ENCODE measurements at places on chromosomes 6 and 20.

DNA sequence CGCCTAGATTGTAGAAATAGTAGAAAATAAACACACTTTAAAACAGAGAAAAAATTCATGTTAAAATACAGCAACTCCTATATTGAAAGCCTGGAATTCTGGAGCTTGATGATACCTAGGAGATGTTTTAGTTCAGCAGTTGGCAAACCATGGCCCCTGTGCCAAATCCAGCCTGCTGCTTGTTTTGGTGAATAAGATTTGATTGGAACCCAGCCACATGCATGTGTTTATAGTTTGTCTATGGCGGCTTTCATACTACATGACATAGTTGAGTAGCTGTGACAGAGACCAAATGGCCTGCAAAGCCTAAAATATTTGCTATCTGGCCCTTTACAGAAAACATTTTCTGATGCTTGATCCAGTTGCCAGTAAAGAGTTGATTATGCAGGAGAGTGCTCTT lies 57.2 kb downstream of the PAX1 start:
- DNase-seq = no peak

DNA sequence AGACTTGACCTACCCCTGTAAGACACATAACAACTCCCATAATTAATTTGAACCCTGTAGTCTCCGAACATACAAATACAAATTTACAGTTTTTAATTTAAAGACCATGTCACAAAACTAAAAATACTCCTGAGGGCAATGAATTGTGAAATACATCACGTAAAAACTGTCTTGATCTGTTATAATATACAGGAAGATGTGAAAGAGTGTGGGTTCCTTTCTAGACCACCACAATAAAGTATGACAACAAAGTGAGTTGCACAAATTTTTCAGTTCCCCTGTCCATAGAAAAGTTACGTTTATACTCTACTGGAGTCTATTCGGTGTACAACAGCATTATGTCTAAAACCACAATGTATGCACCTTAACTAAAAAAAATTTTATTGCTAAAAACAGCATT lies 11.0 kb upstream of the BLOC1S5 start:
- no peak for DNase-seq

DNA sequence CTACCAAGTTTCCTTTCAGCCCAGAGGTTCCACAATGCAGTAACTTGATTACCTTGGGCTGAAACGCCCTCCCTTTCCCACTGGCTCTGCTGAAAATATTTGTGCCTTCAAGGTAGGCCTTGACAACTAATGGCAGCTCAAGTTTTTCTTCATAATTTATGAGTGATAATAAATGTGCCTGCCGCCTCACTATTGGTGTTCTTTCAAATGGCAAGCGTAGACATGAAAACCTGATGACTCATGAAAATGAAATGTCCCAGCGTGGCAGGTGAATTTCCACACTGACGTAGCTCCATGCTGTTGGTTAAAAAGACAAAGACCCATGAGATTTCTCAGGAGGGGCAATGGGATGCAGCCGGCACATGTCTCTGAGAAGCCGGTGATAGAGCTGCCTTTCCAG lies 107.2 kb upstream of the GGTLC1 start:
- DNase-seq = no peak

DNA sequence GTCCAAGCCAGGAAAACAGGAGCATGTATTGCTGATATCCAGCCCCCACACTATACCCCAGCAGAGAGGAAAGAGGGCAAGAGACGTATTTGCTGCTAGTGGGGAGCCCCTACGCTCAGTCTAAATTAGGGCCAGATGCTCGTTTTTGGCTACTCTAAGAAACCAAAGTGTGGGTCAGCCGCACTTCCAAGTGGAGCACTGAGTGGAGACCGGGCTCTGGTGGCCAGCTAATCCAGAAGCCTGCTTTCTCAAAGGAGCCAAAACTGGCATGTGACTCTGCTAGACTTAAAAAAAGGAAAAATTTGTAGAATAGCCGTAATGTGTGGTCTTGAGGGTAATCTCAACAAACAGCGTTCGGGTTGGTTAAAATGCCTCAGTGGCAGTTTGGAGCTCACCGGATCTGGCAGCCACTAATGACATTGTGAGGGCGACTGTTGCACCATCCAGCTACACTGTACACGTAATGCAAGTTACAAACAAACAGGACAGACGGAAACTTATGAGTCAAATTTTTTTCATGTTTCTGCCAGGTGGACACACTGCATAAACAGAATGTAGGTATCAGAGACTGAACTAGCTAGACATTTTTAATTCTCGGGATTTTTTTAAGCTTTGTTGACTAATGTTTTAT lies 230.9 kb downstream of the FOXC1 start:
- DNase-seq = no peak

DNA sequence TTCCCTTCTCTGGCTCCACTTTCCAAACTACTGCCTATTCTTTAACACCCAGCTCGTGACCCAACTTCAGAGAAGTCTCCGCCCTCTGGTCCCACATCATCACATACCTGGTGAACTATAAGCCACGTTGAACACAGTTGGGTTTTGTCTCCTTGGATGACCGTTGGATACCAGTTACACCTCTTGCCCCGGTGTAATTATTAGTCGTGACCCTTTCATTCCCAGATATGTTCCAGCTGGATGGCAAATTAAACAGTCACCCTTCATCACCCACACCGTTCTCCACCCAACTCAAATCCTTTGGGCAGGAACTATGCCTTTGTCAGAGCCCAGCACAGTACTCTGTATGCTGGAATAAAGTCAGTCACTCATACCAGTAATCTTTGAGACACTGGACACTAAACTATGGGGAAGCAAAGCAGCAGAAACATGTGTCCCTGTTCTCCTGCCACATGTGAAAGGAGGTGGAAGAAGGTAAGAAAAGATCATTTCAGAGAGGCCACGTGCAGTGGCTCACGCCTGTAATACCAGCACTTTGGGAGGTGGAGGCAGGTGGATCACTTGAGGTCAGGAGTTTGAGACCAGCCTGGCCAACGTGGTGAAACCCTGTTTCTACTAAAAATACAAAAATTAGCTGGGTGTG lies 22.5 kb downstream of the PLAGL2 start:
- DNase-seq = no peak

- DNase-seq = no peak
Measured at GRCh38 chr20:57080796-57081195, 185.6 kb downstream of the BMP7 start.

- no peak for DNase-seq
Measured at GRCh38 chr20:50992733-50993457, 30.0 kb downstream of the KCNG1 start.

DNA sequence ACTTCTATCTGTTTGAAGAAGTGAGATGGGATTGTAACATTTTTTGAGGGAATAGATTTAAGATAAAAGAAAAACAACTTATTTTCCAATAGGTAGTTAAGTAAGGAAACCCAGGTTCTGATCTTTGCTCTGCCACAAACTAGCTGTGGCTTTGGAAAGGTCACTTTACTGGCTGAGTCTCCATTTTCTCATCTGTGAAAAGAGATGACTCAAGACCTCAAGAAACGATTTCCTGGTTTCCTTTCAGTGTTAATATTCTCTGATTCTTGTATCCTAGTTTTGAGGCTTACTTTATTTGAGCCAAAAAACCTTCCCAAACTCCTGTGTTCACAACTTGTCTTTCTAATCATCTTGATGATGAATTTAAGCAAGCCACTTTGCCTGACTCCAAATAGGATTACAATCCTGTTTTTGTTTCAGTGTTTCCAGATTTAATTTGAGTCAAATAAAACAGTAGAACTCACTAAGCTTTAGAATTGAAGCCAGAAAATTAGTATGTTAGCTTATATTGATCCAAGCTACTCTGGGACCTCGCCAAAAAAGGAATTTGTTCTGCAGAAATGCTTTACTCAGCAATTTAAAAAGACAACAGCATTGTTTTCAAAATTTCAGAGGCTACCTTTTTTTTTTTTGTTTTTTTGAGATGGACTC lies 51.1 kb downstream of the ENPP1 start:
- DNase-seq = no peak

DNA sequence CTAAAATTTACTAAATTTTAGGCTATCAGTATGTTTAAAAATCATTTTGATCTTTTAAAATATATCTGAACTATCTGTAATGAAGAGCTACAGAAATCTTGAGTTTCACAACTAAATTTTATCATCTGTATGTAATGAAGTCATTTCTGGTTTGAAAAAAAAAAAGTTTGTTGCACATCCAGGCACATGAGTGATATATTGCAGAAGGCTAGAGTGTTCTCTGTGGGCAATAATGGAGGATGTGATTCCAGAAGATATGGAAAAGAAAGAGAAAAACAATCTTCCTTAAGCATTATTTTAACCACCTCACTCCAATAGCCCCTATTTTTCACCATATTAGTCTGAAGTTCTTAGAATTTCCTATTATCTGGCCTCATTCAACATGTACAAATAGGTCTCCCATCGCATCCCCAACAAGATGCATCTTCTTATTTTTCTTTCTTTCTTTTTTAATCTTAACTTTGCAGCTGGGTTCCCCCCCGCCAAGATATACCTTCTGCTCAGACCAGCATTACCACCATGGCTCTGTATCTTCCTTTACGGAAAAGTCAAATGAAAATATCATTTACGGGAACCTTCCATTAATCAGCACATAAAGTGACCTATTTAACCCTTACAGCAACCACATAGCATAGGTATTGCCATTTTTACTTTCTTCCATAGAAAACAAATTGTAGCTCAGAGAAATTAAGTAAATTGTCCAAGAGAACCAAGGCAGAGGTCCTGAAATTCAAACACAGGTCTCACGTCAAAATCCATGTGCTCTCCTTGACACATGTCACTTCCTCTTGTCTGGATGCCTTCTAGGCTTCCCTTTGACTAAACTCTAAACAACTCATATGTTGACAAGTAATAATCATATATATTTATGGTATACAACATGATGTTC lies 116.9 kb downstream of the KIF13A start:
- DNase-seq = no peak

DNA sequence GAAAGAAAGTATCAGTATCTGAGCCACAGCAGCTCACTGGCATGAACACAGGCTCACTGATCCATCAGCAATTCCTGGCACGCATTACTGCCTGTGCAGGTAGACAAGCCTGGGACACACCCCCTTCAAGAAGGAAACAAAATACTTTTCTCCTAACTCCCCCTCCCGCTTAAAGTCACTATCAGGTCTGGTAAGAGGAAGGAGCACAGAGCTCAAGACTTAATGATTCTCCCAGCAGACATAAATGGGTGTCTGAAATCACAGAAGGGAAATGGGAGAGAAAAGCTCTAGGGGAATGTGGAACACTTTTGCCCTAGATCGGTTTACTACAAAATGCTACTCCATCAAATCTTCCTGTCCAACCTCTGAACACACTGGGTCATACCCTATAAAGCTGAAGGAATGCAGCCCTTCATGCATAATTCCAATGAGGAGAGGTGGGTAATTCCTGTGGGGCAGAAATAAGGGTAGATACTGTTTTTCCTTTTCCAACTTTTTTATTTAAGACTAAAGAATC lies at the start of gene ADGRF1:
TSS of gene ADGRF1 (minus strand) at position 58 of the 517 bp plus-strand sequence. CDS start 13,271 bp downstream, outside the sequence.
- DNase-seq = no peak

- DNase-seq = no peak
Measured at GRCh38 chr6:125814481-125814880, 23.7 kb downstream of the NCOA7 start.

GRCh38 chr6:26576407-26576843 lies 20.3 kb upstream of the ABT1 start:
- no peak for DNase-seq

GRCh38 chr6:51570168-51570921 lies 517.1 kb downstream of the PKHD1 start:
- no peak for DNase-seq

GRCh38 chr6:53347250-53347920 lies 1.4 kb downstream of the ELOVL5 start:
- DNase-seq = no peak

DNA sequence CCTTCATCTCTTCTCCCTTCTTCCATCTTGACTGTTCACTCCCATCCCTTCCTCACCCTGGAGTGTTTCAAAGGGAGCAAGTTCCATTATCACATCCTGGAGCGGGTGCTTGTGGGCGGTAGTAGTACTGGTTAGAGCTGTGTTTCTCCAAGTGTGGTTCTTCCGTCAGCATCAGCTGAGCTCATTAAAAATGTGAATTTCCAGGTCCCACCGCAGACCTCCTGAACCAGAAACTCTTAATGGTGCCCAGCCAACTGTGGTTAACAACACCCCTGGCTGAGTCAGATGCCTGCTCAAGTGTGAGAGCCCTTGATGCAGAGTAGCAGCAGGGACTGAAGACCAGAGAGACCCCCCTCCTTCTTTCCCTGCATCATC lies 24.4 kb downstream of the ANGPT4 start:
- peak; percentile 13 for DNase-seq

GRCh38 chr6:149031859-149032598 lies 285.2 kb downstream of the UST start:
- no peak for DNase-seq

GRCh38 chr6:100484474-100484873 lies 19.8 kb upstream of the SIM1 start:
- no peak for DNase-seq

DNA sequence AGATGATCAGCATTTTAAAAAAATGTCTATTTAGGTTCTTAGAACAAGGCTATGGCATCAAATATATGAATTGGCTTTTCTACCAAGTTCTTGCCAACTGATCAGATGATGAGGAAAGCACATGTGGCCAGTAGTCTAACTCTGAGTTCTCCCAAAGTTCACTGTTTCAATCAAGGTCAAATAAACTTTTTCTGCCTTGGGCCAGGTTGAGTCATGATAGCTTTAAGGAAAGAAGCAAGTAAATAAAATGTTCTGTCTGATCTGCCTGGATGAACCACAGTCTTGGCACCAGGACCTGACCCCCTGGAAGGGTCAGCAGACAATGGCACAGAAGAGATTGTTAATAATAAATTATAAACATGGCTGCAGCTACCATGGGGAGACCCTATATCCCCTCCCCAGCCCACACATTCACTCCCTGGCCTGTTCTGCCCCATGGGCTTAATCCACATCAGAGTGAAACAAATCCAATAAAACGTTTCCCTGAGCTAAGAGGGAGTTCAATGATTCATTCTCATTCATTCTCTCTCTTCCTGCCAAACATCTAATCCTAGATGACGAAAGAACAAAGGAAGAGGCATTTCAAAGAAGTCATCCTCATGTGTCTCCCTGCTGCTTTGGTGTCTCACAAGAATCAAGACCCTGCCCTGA lies 661.6 kb downstream of the DHX35 start:
- DNase-seq = no peak

DNA sequence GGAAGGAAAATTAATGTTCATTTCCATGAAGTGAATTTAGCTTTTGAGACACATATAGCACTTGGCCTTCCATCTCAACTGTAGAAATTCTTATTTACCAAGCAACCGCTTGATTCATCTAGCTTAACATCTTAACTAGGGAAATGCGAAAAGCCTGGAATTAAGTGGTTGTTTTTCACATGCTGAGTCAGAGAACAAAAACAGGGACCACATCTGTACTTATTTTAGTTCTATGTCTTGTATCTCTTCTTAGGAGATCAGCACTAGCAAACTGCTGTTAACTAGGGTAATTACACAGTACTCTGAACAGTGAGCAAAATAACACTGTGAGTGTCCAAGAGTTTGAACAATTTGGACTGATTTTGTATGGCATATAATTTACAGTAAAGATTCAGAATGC lies 590.9 kb upstream of the NRSN1 start:
- DNase-seq = no peak

GRCh38 chr6:125077453-125077852 lies 76.1 kb upstream of the TPD52L1 start:
- no peak for DNase-seq

Data from substantia nigra (tissue), 51 donors.